A549 treated with dexamethasone at 1 μM for 4 hours (cell line): ENCODE measurements at places on chromosomes 4 and X. TPM values are rescaled to one million over a fixed set of nuclear protein-coding genes. Genes with fewer than 3 reads are reported as not detected.

Gene NOA1
- 14.3 to 16.3 TPM (median 16.1 TPM) in 5 replicates for total RNA-seq

Gene LINC00632
- total RNA-seq: 1.3 to 1.7 TPM (median 1.4 TPM) in 5 replicates

Gene SRPK3
- total RNA-seq: 0.03 to 0.06 TPM (median 0.05 TPM) in 5 replicates

Gene F8A2
- not detected in 5 replicates for total RNA-seq

Gene ASMT
- 0.15 to 0.48 TPM (median 0.19 TPM) in 5 replicates for total RNA-seq

Gene PDZD4
- total RNA-seq: 2.9 to 4.0 TPM (median 3.4 TPM) in 5 replicates

Gene MAGEC2
- total RNA-seq: not detected in 5 replicates

Gene HTR2C
- not detected in 5 replicates for total RNA-seq

Gene TEX28
- total RNA-seq: 0.09 TPM in 1 of 5 replicates, not detected in the others

Gene FAM199X
- 14.3 to 21.7 TPM (median 19.4 TPM) in 5 replicates for total RNA-seq

Gene RTL9
- 0.06 to 0.15 TPM (median 0.12 TPM) in 5 replicates for total RNA-seq

Gene MAGED4
- total RNA-seq: 5.9 to 11.3 TPM (median 8.9 TPM) in 5 replicates

Gene SAGE1
- total RNA-seq: 0.02 to 0.14 TPM (median 0.05 TPM) in 4 of 5 replicates, not detected in the other

Gene DCHS2
- 0.01 TPM in 1 of 5 replicates, not detected in the others for total RNA-seq

Gene ATP5ME
- 332 to 539 TPM (median 360 TPM) in 5 replicates for total RNA-seq

Gene SGCB
- 17.5 to 21.1 TPM (median 20.3 TPM) in 5 replicates for total RNA-seq

Gene DRD5
- 0.04 TPM in 1 of 5 replicates, not detected in the others for total RNA-seq

Gene TLL1
- total RNA-seq: 0.11 to 0.28 TPM (median 0.14 TPM) in 5 replicates

Gene NLGN3
- total RNA-seq: 0.70 to 1.5 TPM (median 1.0 TPM) in 5 replicates

Gene USP26
- total RNA-seq: not detected in 5 replicates

Gene PRRG3
- total RNA-seq: not detected in 5 replicates

Gene CDS1
- 0.33 to 0.63 TPM (median 0.60 TPM) in 5 replicates for total RNA-seq

Gene NPFFR2
- total RNA-seq: not detected in 5 replicates

Gene TRIM75
- total RNA-seq: not detected in 5 replicates
